ENCODE measurements at places on chromosomes 1 and 21. TPM values are rescaled to one million over a fixed set of nuclear protein-coding genes. Genes with fewer than 3 reads are reported as not detected.

Gene HIVEP3
- total RNA-seq = 2.8 TPM

Gene WNT2B
- total RNA-seq = 0.22 TPM

Gene KCNE2
- not detected for total RNA-seq

Gene CADM3
- 0.15 TPM for total RNA-seq

Gene ESRRG
- total RNA-seq = not detected

Gene TMPRSS15
- not detected for total RNA-seq

Gene PGLYRP3
- not detected for total RNA-seq

Gene RPF1
- total RNA-seq = 21.0 TPM

Gene GRHL3
- total RNA-seq = 0.67 TPM

Gene DBT
- total RNA-seq = 3.4 TPM

Gene MED8
- total RNA-seq = 39.2 TPM

Gene PLA2G4A
- total RNA-seq = 5.9 TPM

Gene TDRD5
- total RNA-seq = 0.09 TPM

Gene KCNJ10
- not detected for total RNA-seq

Gene TMEM51
- total RNA-seq = 41.6 TPM

Gene TMEM269
- 0.18 TPM for total RNA-seq

Gene NEXN
- 5.1 TPM for total RNA-seq

Gene TESK2
- 0.36 TPM for total RNA-seq

Gene TNFRSF14
- 0.25 TPM for total RNA-seq

Gene OR2T11
- not detected for total RNA-seq

Gene KCNK2
- total RNA-seq = not detected

Gene STIL
- total RNA-seq = 10.9 TPM

Gene PTGFR
- not detected for total RNA-seq

Gene COL11A1
- 3.8 TPM for total RNA-seq

Gene SPRR3
- total RNA-seq = not detected

Gene TDRD10
- not detected for total RNA-seq

Gene LRRC39
- total RNA-seq = 0.05 TPM

Gene RXRG
- not detected for total RNA-seq

Gene WNT4
- 0.67 TPM for total RNA-seq

Gene ELAPOR1
- total RNA-seq = 0.51 TPM

Gene CFAP45
- total RNA-seq = 0.66 TPM

Gene AIRE
- not detected for total RNA-seq

Gene CD247
- 0.15 TPM for total RNA-seq

Gene OR14K1
- total RNA-seq = not detected

Gene FALEC
- total RNA-seq = not detected

Gene ZNF281
- total RNA-seq = 32.4 TPM

Gene IER5
- 54.2 TPM for total RNA-seq

Gene KNCN
- not detected for total RNA-seq

Gene GBP5
- total RNA-seq = not detected

Gene FAM72C
- 2.8 TPM for total RNA-seq

Gene GCSAML
- total RNA-seq = not detected

Gene UBR4
- total RNA-seq = 105 TPM

Gene MR1
- 6.7 TPM for total RNA-seq

Gene GBP3
- total RNA-seq = 1.5 TPM

Gene DNM3
- total RNA-seq = 0.72 TPM

Gene OR2L2
- total RNA-seq = 0.02 TPM

Gene TCP10L
- 0.90 TPM for total RNA-seq

Gene ANKRD34A
- total RNA-seq = 0.07 TPM

Gene FLG2
- not detected for total RNA-seq

Gene SPRR1B
- not detected for total RNA-seq

Gene NBPF10
- total RNA-seq = 0.49 TPM

Gene PCAT6
- 3.0 TPM for total RNA-seq

Data from A549 treated with RU486 at 1 μM for 4 hours (cell line).